Right cardiac atrium (tissue), 5 donors: ENCODE measurements at places on chromosomes 3 and 15.

GRCh38 chr3:43255662-43256061 lies 30.7 kb upstream of the SNRK start:
- DNase-seq = no peak

- no peak for DNase-seq
Measured at GRCh38 chr3:12060139-12060845, 56.1 kb downstream of the SYN2 start.

DNA sequence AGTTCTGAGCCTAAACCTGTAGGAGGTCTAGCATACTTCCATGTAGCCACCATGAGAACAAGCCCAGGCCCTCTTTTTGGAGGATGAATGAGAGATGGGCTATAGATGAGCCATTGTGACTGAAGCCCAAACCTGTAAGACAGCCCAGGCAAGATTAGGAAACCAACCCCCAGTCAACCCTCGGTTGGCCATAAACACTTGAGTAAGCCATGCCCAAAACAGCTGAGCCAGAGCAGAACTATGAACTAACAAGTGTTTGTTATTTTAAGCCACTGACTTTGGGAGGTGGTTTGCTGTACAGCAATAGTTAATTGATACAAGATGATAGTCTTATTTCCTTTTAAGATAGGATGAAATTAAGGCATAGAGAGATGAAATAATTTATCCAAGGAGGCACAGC lies 12.4 kb upstream of the CPNE4 start:
- no peak for DNase-seq

- no peak for DNase-seq
Measured at GRCh38 chr3:127204841-127205582, 12.1 kb downstream of the PRR23E start.

- DNase-seq = no peak
Measured at GRCh38 chr15:90449206-90449735, 61.2 kb downstream of the IQGAP1 start.

DNA sequence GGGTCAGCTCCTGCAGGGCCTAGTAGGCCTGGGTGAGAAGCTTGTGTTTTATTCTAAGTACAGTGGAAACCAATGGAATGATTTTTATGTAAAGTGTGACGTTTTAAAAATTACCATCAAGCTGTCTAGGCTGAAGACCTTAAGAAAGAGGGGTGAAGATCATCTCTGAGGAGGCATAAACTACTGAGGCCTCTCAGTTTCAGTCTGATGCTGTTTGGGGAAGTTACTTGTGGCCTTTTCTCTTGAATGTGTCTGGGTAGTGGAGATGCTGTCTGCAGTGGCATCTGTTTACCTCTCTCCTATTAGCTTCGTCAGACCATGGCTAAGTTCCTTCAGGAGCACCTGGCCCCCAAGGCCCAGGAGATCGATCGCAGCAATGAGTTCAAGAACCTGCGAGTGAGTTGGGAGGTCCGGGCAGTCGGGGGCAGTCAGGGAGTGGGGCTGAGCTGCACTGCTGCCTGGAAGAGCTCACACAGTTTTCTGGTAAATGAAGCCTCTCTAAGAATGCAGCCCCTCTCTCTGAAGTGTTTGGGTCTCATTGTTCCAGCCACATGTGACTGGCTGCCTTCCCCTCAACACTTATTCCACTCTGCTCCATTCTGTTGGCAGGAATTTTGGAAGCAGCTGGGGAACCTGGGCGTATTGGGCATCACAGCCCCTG lies 1.9 kb downstream of the IVD start:
- no peak for DNase-seq

DNA sequence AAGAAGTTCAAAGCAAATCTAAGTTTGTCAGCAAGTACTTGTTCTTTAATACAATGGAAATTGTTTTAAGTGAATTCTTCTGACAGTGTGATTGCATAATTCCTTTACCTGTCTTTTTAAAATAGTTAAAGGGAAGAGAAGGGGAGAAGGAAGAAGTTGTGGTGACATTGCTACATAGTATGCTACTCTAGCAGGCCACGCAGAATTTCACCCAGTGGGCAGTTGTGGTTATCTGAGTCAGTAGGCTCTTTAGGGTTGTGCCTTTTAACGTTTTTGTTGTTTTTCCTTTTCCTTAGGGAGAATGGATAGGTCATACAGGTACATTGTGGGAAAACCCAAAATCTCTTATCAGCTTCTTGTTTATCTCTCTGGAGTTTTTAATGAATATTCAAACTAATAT lies 40.4 kb downstream of the KIF15 start:
- no peak for DNase-seq

DNA sequence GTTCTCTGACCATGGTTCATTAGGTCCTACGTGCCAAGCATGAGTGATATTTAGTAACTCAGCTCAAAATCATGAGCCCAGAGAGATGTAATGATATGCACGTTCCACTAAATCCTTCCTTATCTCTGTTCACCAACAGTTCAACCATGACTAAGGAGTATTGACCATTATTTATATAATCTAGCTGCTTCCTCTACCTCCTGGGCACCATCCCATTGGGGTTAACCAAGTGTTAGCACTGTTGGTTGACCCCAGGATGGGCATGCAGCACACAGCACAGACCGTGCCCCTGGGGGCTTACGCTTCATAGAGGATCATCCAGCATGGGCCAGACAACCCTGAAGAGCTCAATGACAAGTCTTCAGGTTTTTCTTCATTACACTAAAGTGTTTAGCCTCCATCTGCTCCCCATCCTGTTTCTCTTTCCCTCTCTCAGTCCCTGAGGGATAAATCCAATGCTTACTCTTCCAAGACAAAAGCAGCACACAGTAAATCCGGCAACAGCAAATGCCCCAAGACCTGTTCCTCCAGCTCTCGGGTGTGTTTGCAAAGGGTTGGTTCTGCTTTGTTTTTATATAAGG lies 10.4 kb downstream of the FAM174B start:
- no peak for DNase-seq

- DNase-seq = no peak
Measured at GRCh38 chr15:53126144-53126543, 336.0 kb upstream of the ONECUT1 start.

- no peak for DNase-seq
Measured at GRCh38 chr15:68055224-68055705, 1.1 kb downstream of the PIAS1 start.

GRCh38 chr15:69344238-69344637 lies 45.5 kb downstream of the PAQR5 start:
- DNase-seq = no peak

DNA sequence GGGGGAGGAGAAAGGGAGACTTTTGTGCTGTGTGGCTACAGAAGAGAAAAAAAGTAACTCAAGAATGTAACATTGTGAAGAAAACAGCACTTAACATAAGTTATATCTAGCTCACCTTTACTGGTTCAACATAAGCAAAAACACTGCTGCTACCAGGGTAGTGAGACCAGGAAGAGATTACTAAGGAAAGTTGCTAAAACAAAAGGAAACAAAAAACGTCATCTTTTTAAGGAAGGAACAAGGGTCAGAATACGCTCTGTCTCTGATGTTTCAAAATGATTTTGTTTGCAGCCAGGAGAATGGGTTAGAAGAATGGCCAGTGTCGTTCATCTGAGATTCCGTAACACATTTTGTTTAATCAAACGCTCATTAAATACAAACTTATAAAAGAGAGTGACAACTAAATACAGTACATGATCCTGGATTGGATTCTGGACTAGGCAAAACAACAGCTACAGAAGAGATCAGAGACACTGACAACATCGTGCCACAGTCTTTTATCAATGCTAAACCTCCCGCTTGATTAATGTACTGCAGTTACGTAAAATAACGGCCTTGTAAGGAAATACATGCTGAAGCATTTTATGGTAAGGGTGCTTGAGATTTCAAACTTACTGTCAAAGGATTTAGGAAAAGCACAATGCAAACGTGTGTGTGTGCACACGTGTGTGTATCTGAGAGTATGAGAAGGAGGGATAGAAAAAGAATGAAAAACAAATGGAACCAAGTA lies 67.7 kb downstream of the FOXP1 start:
- no peak for DNase-seq

DNA sequence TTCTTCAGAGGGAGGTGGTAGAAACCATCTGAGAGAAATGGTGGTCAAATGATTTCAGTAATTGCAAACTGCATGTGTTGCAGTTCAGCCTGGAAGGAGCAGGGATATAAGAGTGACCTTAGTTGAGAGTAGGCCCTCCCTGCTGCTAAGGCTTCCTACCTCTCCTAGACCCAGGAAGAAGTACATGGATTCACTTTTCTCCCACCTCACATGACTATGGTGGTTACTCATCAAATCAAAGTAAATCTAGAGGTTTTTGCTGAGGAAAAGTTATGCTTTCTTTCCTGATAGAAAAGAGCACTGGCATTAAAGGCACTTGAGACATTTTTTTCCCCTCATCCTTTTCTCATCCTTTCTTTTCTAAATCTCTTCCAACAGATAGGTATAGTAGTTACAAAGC lies 43.2 kb upstream of the LEKR1 start:
- DNase-seq = no peak

- DNase-seq = no peak
Measured at GRCh38 chr15:69990566-69991421, 106.9 kb downstream of the TLE3 start.

- DNase-seq = no peak
Measured at GRCh38 chr3:56205406-56205805, 262.9 kb downstream of the ERC2 start.

- DNase-seq = no peak
Measured at GRCh38 chr15:90419206-90419605, 31.2 kb downstream of the IQGAP1 start.

DNA sequence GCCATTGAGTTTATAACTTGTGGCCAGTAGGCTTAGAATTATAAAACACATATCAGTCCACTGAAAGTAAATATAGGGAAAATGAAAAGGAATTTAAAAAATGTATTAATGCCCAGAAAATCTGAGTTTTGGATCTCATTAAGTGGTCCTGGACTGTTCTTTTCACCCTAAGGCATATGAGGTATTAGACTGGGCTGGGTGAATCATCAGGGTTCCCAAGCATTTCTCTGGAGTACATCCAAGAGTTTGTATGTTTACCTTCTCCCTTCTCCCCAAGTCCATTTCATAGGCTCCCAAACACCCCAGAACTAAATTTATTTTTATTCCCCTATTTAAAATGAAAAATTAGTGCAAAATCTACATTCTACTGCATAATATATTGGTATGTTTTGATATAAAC lies 31.9 kb upstream of the SPTSSB start:
- no peak for DNase-seq

GRCh38 chr3:185126201-185126600 lies 26.7 kb downstream of the C3orf70 start:
- DNase-seq = no peak

- DNase-seq = no peak
Measured at GRCh38 chr3:150346266-150346665, 61.8 kb upstream of the TSC22D2 start.

- DNase-seq = no peak
Measured at GRCh38 chr15:99097441-99098410, 7.2 kb upstream of the SYNM start.

GRCh38 chr3:35537265-35537664 lies 102.1 kb upstream of the ARPP21 start:
- no peak for DNase-seq

DNA sequence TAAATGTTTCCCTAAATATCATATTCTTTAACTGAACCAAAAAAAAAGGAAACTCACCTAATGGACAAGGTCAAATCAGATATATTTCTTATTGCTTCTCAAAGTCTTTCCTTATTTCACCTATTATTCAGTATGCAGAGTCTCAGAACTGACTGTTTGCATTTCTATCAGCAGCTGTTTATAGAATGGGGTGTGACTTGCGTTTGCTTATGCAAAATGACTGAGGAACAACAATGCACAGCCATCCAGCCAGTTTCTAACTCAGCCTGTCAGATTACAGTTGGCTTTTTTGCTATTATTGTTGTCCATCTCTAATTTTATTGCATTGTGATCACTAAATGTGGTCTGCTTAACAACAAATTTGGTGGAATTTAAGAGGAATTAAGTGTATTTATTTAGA lies 40.7 kb downstream of the RAB27A start:
- no peak for DNase-seq

GRCh38 chr15:64954395-64954794 lies 35.3 kb downstream of the SPG21 start:
- no peak for DNase-seq

DNA sequence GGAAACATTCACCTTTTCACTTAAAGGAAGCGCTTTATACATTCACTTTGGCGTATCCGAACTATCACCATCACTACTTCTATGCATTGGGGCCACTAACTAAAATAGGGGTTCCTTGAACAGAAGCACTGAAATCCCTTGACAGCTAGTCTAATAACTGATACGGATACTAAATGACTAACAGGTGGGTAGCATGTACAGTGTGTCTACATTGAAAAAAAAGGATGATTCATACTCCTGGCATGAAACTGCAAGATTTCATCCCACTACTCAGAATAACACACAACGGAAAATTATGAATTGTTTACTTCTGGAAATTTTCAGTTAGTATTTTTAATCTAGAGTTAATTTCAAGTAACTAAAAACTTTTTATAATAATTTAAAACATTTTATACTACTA lies 96.7 kb downstream of the SMARCC1 start:
- no peak for DNase-seq

DNA sequence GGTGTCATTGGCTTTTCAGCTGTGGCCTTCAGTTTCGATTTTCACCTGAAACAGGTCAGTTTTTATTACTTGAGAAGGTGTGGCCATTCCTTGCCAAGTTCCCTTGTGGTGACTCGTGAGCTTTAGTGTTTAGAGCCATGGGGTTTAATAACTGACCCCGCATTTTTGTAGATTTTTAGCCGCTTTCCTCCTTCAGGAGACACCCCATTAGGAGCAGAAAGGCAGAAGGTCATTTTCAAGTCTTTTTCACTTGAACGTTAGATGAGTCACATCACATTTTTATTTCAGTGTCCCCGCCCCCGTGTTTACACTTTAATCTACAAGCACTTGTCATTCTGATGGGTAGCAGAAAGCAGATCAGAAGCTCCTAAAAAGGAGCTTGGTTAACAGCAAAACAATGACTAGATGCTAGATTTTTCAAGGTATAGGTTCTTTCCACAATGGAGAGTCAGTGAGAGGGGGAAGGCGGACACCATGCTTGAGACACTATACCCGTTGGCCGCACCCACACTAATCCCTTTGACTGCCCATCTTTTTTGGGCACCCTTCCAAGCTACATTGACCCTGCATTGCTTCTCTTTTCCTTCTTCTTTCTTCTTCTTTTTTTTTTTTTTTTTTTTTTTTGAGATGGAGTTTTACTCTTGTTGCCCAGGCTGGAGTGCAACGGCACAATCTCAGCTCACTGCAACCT lies 132.7 kb downstream of the GHSR start:
- no peak for DNase-seq

DNA sequence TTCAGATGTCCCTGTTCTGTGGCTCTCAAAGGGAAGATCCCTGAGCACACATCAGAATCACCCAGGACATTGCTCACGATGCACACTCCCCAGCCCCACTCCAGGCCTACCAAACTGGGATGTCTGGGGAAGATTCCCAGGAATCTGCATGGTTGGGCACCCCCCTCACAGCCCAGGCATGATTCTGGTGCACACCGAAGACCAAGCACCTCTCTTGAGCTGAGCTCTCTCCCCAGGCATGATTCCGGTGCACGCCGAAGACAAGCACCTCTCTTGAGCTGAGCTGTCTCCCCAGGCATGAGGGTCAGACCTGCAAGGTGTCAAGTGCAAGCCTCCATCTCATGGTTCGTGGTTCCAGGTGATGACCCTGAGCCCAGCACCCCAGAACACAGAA lies 112.2 kb upstream of the MEF2A start:
- peak; percentile 54 for DNase-seq
